Caki2 (cell line): ENCODE measurements at places on chromosomes 12 and 14. TPM values are rescaled to one million over a fixed set of nuclear protein-coding genes. Genes with fewer than 3 reads are reported as not detected.

DNA sequence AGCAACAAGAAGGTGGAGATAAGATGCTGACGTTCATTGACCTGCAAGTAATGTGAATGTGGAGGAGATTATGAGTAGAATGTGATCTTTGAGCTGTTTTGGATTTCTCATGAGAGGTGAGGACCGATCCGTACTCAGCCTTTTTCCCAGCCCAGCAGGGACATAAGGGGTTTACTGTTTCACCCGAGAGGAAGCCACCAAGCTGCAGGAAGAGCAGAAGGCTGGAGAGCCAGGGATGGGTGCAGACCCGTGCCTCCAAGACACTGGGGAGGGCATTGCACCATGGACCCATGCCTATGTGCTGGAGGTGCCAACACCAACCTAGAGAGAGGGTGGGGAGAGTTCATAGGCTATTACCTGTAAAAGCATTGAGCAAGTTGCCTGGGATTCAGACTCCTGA, 206.0 kb upstream of the DIO3 start:
- no peak for DNase-seq

PROX2 gene
- total RNA-seq = not detected in 2 replicates

TXNRD1 gene
- total RNA-seq = 1,577 and 1,656 TPM in 2 replicates

DNA sequence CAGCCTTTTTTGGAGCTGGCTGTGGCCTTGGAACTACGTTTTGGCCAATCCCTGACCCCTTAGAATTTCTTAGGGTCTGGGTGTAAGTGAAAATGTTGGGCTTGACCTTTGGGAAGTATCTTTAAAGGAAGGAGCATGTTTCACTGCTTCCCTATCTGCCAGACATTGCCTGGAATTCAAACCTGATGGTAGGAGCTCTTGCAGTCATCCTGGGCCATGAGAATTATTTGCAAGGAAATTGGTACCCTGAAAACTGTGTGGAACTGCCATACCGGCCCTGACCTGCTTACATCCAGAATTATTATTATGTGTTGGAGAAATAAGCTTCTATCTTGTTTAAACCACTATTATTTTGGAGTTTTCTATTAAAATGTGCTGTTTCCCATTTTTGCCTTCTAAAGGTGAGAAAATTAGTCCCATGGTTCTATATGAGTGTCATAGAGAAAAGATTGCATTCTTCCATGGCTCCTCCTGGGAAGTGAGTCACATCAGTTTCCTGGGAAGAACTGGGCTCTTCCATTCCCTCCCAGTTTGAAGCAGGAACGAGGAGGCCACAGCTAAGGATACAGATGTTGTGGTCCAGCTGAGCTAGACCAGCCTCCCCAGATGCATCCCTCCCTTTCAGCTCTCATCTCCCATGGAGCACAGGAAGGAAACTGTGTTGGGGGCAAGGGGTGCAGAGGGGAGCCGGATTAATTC, 9.5 kb upstream of the PGF start:
- no peak for DNase-seq

GRCh38 chr12:69657376-69658137, 41.5 kb downstream of the BEST3 start:
- peak; percentile 96 for DNase-seq
